ENCODE measurements at places on chromosomes 11 and 22.

DNA sequence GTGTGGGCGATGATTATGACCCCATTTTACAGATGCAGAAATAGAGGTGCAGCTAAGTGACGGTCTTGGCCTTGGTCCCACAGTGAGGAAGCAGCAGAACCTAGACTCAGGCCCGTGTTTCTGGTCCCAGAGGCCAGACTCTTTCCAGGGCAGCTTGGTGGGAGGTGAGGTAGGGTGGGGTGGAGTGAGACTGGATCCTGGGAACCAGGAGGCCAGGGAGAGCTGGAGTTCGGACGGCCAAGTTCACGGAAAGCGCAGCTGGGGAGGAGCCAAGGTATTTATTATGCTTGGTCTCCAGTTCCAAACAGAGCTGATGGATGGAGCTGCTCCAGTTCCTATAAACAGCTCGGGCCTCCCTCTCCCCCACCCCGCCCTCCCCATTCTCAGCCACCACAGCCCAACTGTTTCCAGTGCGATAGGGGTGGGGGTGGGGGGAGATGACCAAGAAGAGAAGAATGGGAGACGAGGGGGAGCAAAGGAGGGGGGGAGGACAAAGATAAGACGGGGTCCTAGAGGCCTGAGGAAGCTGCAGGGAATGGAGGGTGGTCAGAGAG, 16.2 kb downstream of the LRRC32 start:
- DNase-seq: no peak

- no peak for DNase-seq
Measured at GRCh38 chr11:134665188-134665535, 253.1 kb upstream of the B3GAT1 start.

GRCh38 chr11:15057329-15057728, 16.1 kb upstream of the CALCB start:
- DNase-seq: no peak

- DNase-seq: no peak
Measured at GRCh38 chr11:123381817-123382554, 48.1 kb upstream of the GRAMD1B start.

DNA sequence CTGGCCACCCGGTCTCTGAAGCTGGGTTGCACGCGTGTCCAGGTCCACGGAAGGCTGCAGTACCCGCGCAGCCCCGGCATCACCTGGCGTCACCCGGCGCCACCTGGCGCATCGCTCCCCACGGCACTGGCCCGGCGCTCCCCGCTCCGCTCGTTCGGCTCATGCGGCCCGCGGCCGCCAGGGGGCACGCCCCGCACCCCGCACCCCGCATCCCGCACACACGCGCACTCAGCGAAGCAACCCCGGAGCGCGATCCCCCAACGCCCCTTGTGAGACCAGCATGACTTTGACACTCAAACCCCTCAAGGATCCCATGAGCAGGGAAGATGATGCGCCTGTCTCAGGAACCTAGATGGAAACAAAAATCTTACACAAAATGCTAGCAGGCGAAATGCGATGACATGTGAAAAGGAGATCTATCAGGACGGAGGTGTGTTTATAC, 11.9 kb downstream of the B3GNT6 start:
- DNase-seq: no peak

- DNase-seq: no peak
Measured at GRCh38 chr22:35538801-35539321, 1.8 kb upstream of the RASD2 start.

DNA sequence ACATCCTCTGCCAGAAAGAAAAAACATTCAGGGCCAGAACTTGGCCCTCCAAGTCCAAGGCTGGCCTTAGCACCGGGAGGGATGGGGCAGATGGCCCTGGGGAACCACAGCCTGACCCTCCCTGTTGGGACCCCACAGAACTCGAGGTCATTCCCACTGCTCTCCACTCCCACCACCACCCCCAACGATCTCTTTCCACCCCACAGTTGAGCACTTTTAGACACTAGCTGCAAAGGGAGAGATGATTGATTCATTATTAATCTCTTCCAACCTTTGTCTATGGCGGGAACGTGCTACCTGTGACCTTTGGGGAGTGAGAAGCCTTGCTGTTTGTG, 869.7 kb downstream of the BRD1 start:
- DNase-seq: no peak

DNA sequence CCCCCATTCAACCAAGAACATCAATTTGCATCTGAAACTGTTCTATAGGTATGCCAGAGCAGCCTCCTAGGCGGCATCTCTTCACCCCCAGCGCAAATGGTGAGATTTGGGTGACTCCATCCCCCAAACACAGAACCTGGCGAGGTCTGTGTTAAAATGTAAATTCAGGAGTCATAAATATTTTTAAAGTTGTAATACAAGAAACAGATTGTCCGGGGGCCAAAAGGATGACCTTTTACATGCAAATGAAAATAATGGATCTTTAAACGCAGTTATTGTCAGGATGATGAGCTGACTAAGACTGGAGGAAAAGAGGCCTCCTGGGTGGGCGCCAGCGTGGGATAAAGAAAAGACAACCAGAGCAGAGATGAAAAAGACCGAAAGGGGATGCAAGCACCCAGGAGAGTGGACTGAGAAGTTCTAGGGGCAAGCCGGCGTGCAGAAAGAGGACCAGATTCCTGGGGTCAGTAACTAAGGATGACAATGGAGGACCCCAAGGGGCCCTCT, 16.0 kb upstream of the ADA2 start:
- DNase-seq: no peak

DNA sequence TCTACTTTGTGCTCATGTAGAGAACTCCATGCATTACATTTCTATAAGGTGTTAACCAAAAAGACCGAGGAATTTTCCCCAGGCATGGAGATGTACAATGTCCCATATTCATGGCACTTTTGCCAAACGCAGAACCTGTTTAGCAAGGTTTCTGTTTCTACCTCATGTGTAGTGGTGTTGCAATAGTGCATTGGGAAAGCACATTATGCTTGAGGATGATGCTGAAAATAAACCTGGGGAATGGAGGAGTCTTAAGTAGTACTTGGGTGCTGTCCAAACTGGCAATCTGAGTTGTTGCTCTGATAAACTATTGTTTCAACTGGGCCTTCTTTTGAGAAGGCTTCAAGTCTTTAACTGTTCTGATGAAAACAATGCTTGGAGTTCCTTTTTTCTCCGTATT, 11.5 kb upstream of the MUC15 start:
- DNase-seq: no peak

DNA sequence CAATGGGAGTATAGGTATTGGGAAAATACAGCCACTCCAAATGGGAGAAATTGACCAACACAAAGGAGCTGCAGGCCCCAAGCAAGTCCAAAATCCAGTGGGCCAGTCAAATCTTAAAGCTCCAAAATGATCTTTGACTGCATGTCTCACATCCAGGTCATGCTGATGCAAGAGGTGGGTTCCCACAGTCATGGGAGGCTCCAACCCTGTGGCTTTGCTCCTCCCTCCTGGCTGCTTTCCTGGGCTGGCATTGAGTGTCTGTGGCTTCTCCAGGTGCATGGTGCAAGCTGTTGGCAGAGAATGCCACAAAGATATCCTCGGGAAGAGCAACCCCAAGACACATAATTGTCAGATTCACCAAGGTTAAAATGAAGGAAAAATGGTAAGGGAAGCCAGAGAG, 80.8 kb downstream of the IGLL5 start:
- no peak for DNase-seq

- DNase-seq: no peak
Measured at GRCh38 chr11:44628730-44629700, 63.6 kb downstream of the CD82 start.

DNA sequence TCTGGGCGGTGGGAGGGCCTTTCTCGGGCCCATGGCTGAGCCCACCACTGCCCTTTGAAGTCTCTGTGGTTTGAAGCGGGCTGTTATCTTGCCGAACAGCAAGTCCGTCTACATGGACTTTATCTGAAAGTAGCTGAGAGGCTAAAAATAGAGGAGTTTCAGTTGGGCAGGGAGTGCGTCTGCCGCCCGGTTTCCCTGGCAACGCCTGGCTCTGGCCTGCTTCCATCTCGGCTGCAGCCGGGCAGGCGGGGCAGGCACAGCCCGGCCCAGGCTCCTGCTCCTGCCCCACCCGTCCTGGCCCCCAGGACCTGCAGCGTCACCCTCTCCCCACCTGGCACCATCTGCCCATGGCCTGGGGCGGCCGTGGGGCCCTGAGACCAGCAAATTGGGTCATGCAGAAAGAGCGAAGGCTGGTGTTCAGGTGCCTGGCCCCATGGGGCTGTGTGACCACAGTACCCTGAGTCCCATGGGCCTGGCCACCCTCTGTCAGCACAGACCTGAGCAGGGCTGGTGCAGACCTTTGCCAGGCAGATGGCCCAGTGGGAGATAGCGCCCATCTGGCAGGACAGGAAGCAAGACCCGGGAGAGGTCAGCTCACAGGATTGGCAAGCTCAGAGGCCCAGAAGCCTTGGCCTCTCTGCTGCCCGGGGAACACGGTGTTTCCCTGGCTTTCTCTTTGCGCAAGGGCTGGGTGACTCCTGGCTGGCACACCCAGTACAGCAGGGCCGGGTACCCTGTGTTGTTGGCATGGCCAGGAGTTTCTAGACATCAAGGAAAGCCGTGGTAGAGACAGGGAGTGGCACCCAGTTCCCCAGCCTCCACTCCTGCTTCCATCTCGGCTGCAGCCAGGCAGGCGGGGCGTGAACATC, 79.1 kb upstream of the KCNQ1OT1 start:
- no peak for DNase-seq

DNA sequence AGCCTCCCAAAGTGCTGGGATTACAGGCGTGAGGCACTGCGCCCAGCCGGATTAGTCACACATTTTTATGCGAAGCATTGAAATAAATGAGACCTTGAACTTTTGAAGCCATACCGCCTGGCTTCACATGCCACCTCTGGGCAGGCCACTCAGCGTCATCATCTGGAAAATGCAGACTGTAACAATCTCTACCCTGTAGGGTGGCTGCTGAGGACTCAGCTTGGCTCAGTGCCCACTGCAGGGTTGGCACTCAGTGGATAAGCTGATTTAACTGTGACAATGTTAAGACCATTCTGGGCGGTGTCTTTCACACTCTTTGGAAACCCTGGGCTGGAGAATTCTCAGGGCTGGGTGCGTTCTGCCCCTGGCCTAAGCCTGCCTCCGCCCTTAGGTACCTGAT, 8.5 kb downstream of the SH3BP1 start:
- no peak for DNase-seq

- DNase-seq: no peak
Measured at GRCh38 chr11:57649826-57650738, at the start of gene YPEL4. TSS of gene YPEL4 (minus strand) at chr11:57649912. CDS start at chr11:57647107, 2,805 bp downstream.

GRCh38 chr11:29629286-29629685, 387.5 kb downstream of the KCNA4 start:
- no peak for DNase-seq

- no peak for DNase-seq
Measured at GRCh38 chr11:44600839-44601383, 35.4 kb downstream of the CD82 start.

DNA sequence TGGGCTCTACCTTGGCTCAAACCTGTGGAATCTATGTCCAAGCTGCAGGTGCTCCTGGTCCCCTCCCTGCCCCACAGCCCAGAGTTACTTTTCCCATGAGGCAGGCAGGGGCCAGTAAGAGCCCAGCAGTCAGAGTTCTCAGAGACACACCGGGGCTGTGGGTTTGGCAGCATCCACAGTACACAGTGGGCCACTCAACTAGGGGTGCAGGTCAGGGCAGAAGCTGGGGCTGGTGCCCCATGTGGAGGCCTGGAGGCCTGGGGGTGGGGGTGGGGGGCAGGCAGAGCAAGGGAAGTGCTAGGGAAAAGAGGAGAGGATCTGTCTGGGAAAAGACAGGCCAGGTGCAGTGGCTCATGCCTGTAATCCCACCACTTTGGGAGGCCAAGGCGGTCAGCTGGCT, 2.5 kb downstream of the UPK2 start:
- DNase-seq: no peak

DNA sequence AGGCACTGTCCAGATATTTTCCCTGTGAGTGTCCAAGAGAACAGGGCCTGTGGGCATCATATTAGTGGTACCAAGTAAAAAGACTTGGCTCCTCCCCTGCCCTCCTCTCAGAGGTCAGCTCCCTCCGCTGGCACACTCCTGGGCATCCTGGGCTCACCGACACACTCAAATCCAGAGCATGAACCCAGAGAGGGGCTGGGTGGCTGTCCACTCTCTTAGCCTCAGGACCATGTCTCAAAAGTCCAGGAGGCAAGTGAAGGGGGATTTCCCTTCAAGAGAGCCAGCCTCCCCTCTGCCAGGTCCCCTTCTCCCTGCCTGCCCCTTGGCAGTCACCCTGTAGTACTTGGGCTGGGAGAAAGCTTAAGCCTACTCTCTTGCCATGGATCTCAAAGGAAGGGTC, 10.3 kb downstream of the BCL9L start:
- DNase-seq: no peak
